HepG2 (cell line): ENCODE measurements at places on chromosomes 1 and 21. TPM values are rescaled to one million over a fixed set of nuclear protein-coding genes. Genes with fewer than 3 reads are reported as not detected.

The UBASH3A gene
- total RNA-seq: not detected in 2 replicates

The DENND2D gene
- total RNA-seq: 0.04 TPM in 1 of 2 replicates, not detected in the other

The RHBDL2 gene
- 3.4 and 5.4 TPM in 2 replicates for total RNA-seq

The ARMH1 gene
- total RNA-seq: not detected in 2 replicates

The JTB gene
- 66.8 and 99.2 TPM in 2 replicates for total RNA-seq

The MPL gene
- not detected in 2 replicates for total RNA-seq

The MAGI3 gene
- total RNA-seq: 11.3 and 11.8 TPM in 2 replicates
